Left colon (tissue), 2 donors: ENCODE measurements at places on chromosomes 1 and 21.

DNA sequence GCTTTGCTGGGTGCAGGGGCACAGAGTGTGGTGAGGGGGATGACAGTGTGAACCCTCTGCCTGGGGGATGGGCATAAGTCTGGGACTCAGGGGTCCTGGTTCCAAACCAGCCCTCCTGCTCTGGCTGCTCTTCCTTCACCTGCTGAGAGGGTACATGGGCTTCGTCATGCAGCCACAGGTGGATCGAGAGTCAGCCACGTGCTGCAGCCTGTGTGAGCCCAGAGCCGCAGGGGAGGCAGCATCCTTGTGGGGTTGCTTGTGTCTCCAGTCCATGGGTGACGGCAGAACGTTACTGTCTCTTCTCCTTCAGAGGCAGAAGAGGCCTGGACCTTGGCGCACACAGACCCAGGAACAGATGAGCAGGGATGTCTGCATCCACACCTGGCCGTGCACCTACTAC lies 12.1 kb downstream of the SNAP47 start:
- no peak for DNase-seq

DNA sequence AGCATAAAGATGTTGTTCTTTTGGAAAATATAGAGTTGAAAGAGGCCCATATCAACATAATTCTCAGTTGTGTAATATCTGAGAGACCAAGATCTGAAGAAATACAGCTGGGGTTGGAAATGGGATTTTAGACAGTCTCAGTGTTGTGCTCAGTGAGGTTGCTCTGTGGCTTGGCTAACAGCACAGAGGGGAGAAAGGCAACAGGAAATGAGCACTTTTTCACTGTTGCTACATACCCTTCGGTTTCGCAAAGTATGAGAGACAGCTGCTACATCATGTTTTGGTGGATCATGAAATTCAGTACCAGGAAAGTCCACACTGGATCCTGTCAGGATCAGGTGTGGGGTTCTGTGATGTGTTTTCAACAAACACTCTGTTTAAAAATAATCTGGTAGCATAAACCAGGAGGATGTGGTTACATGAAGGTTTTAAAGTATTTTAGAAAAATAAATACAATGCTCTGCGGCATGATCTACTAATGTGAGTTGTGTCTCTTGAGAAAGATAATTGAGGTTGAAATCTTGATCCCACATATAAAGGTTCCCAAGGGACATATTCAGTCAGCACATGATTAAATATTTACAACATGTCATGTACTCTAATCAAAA lies 7.0 kb upstream of the GPR88 start:
- DNase-seq: no peak

- no peak for DNase-seq
Measured at GRCh38 chr1:18861082-18861481, 1.6 kb upstream of the TAS1R2 start.

GRCh38 chr1:90721210-90722194 lies 4.4 kb upstream of the BARHL2 start:
- DNase-seq: peak; percentile 50

DNA sequence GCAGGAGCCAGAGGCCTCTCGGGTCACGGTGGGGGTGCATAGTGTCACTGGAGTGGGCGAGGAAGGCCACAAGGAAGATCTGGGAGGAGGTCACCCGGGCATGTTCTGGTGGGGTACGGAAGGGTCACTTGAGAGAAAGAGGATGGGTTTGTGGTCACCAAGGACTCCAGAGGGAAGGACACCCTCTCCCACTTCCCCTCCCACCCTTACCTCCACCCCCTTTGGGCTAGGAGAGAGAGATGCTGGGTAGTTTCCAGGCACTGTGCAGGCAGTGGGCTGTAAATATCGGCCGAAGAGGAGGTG lies 703 bp downstream of the AMIGO1 start:
- no peak for DNase-seq

GRCh38 chr21:34795548-34796180 lies 126.9 kb downstream of the CLIC6 start:
- DNase-seq: peak; percentile 42

- peak; percentile 57 for DNase-seq
Measured at GRCh38 chr1:17527036-17527914, 12.2 kb upstream of the ARHGEF10L start.

- DNase-seq: no peak
Measured at GRCh38 chr1:46689356-46689755, 17.7 kb downstream of the TEX38 start.

- DNase-seq: no peak
Measured at GRCh38 chr1:1337793-1338147, 6.7 kb downstream of the TAS1R3 start.

DNA sequence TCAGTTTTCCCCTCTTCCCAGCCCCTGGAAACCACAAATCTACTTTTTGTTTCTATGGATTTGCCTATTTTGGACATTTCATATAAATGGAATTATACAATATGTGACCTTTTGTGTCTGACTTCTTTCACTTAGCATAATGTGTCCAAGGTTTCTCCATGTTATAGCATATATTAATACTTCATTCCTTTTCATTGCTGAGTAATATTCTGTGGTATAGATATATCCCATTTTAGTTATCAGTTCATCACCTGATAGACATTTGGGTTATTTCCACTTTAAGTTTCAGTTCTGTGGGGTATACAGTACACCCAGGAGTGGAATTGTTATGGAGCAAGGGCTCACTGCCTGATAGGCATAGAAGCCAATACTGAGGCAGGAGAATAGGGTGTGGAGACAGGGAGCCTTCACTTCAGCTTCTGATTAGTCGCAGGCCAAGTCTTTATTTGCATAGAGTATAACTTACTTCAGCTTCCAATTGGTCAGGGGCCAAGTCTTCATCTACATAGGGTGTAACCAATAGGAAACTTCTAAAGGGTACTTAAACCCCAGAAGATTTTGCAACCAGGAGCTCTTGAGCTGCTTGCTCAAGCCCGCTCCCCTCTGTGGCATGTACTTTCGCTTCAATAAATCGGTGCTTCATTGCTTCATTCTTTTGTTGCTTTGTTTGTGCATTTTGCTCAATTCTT lies 8.3 kb upstream of the NVL start:
- DNase-seq: no peak

DNA sequence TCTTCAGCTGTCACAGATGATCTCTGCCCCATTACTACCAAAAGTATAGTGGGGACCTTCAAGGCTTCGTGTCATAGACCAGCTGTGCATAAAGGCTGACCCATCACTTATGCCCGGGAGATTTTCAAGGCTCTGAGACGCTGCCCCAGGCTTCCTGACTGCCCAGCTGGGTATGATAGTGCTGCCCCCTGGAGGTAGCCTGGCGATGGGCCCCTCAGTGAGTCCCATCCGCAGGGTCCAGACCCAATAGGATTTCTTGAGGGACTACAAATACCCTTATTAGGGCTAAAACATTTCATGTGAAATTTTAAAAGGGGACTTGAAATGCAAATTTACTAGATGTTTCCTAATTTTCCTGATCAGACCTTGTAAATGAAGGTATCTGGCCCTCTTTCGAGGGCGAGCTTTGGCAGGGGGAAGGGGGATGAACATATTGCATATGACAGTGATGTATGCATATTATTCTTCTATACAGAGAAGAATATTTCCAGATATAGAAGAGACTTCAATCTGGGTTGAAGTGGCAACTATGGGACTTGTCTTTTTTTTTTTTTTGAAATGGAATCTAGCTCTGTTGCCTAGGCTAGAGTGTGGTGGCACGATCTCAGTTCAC lies 11.7 kb upstream of the FCMR start:
- peak; percentile 77 for DNase-seq

DNA sequence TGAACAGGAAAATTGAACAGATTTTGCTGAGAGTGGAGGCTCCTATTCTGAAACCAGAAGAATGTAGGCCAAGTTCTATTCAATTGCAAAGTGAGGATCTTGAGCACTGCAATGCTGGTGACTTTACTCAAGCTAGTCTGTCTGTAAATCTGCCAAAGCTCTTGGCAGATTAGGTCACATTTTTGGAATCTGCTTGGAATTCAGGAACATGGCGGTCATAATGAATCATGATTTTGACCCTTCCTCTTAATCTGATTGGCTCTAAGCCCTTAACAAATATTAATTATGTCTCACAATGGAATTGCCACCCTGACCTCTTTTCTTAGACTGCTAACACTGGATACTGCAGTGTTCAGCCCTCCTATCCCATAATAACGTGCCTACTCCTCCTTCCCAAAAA lies 7.2 kb upstream of the GNG12 start:
- no peak for DNase-seq

DNA sequence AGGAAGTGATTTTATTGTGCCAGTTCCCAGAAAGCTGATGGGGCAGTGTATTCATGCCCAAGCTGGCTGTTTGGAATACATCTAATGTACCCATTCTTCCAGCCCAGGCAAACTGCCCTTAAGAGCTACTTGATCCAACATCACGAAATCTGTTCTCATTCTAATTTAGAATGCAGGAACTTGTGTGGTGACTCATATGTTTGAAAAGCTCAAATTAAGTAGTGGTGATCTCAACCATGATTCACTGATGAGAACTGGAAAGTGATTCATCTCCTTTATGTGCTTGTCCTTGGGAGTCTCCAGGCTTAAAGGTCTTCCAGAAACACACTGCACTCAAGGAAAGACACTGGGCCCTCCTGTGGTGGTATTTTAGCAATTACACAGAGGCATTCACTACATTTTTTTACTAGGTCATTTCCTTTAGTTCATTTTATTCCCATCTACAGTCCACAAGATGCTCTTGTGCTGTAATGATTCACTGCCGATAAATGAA lies 65.4 kb downstream of the RPE65 start:
- DNase-seq: no peak

- DNase-seq: no peak
Measured at GRCh38 chr1:197413564-197413963, 145.5 kb downstream of the CRB1 start.

DNA sequence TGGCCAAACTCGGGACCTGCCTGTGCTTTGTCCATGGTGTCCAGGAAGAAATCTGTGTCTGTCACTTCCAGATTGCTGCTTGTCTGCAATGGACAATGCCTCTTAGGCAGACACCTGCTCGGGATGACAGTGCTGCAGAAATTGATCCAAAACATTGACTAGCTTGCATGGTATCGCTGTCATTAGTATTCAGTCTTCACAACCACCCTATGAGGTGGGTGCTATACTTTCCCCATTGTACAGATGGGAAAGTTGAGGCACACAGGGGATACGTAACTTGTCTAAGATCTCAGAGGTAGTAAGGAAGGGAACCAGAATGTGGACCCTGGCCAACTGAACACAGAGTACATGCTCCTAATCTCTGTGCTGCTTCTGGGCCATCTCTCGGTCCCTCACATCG lies 138.7 kb downstream of the DHRS3 start:
- DNase-seq: no peak

DNA sequence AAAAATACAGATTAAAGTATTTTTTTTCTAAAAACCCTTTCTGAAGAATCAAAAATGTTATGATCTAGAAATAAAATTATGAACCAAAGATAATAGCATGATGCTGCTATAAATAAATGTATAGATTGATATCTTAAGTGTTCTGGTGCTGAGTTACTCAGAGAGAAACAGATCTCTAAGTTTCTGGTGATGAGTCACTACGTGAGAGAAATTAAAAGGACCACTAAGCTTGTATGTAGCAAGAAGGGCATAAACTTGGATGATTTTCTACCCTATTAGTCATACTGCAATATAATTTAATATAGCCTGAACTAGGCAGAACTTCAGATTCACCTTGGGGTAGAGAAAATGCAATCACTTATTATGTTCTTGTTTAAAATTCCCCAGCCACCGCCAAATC lies 514.8 kb downstream of the AMY1C start:
- DNase-seq: no peak

GRCh38 chr1:203557390-203557789 lies 63.4 kb downstream of the OPTC start:
- DNase-seq: no peak

DNA sequence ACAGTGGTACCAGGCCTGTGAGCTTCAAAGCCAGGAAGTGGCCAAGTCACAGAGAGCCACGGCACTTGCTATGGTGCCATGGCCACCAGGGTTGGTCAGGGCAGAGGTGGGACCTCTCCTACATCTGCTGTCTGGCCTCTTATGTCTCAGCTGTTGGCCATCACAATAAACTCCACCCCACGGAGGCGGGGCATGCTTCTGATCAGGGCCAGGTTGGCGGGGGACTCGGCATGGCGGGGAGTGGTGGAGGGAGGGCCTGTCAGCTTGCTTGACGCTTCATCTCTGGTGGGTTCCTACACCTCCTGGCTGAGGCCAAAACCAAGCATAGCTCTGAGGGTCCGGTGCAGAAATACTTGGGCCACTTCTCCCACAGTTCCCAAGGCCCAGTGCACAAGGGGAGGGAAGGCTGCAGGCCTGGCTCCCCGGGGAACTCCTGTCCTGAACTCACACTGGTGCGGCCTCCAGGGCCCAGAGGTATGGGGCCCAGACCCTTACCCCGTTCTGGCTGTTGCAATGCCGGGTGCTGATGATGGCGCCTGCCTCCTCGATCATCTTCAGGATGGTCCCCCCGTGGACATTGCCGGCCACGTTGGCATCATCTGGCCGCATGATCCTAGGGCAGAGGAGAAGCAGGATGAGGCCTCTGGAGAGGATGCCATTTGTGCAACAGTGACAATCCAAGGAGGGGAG lies 44.2 kb downstream of the ACOT7 start:
- DNase-seq: no peak

GRCh38 chr1:214846276-214846675 lies 236.3 kb upstream of the KCNK2 start:
- no peak for DNase-seq

GRCh38 chr1:225700164-225700821 lies 47.4 kb upstream of the ENAH start:
- no peak for DNase-seq

GRCh38 chr1:31487143-31487542 lies 74.1 kb downstream of the SERINC2 start:
- DNase-seq: no peak

GRCh38 chr1:58724483-58724882 lies 24.6 kb upstream of the MYSM1 start:
- DNase-seq: no peak

DNA sequence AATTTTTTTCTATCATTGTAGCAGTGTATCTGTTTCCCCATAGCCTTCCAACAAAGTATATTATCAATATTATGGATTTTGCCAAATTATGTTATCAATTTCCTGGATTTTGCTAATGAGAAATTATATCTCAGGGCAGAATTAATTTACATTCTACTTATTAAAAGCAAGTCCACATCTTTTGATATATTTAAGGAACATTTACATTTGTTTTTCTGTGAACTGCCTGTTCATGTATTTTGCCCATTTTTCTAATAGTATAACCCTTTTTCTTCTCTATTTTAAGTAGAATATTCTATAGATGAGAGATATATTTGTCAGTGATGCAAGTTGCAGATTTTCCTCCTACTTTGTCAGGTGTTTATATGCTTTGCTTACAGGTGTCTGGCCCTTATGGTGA lies 24.4 kb downstream of the C1orf87 start:
- no peak for DNase-seq

GRCh38 chr1:236120721-236121153 lies 21.6 kb upstream of the GPR137B start:
- DNase-seq: no peak

GRCh38 chr1:16402742-16403141 lies 34.5 kb downstream of the SPATA21 start:
- DNase-seq: no peak

DNA sequence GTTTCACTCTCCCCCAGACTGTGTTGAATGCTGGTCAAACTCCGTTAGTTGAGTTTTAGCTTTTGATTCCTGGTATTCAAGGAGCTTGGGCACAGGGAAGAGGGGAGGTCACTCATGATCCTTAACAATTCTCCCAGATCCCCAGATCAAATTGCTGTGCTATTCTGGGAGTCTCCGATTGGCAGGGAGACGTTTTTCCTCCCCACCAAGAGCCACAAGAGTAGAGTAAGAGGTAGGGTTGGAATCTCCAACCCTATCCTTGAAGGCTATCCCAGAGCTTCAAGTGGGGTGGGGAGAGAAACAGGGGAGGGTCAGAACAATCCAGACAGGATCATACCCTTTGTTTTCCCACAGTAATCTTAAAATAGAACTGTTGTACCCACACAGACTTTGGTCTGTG lies 576 bp upstream of the TPM3 start:
- no peak for DNase-seq
